ENCODE measurements at places on chromosomes 3 and 15.

DNA sequence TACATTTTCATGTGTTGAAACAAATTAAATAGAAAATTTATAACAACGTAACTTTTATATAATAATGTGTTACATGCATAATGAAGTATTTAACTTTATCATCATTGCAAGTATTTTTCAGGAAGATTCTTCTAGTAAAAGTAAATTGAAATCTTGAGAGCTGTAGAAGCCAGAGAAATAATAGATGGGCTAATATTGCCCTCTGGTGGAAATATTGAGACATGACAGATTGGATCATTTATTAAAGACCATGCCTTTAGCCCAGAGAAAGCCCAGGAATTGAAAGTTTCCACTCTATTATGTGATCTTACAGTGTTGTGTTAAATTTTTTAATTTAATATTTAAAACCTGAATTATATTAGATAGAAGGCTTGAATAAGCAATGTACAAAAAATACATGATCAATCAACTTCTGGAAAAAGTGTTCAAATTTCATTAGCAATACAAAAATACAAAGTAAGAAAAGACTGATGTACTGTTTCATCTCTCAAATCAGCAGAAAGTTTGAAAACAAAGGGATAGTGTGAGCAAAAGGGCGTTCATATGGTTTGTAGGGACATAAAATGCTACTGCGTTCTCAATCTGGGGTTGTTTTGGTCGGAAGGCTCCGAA, 52.7 kb upstream of the SPTSSB start:
- DNase-seq = peak; percentile 64

- no peak for DNase-seq
These were observed 28.9 kb downstream of the CLEC3B start for GRCh38 chr3:45055032-45055410.

- DNase-seq = no peak
These were observed 103.5 kb upstream of the SLC7A14 start for GRCh38 chr3:170689296-170689829.

DNA sequence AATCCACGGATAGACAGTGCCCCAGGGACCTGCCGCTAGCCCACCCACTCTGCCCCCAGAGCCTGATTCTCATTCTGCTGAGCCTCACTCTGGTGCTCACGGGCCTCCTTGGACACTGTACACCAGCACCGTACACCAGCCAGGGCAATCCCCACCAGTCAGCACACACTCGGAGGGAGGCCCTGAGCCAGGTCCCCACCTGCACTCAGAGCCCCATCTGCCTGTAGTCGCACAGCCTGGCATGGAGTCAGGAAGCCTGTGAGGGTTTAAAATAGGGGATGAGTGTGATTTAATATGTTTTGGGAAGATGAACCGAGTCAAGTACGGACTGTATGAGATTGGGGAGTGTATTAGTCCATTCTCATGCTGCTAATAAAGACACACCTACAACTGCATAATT, 223.0 kb downstream of the SLCO3A1 start:
- DNase-seq = no peak

- no peak for DNase-seq
These were observed 18.7 kb upstream of the PLXNA1 start for GRCh38 chr3:126964261-126964660.

- DNase-seq = no peak
These were observed 23.6 kb upstream of the TRIM59 start for GRCh38 chr3:160473221-160473620.

DNA sequence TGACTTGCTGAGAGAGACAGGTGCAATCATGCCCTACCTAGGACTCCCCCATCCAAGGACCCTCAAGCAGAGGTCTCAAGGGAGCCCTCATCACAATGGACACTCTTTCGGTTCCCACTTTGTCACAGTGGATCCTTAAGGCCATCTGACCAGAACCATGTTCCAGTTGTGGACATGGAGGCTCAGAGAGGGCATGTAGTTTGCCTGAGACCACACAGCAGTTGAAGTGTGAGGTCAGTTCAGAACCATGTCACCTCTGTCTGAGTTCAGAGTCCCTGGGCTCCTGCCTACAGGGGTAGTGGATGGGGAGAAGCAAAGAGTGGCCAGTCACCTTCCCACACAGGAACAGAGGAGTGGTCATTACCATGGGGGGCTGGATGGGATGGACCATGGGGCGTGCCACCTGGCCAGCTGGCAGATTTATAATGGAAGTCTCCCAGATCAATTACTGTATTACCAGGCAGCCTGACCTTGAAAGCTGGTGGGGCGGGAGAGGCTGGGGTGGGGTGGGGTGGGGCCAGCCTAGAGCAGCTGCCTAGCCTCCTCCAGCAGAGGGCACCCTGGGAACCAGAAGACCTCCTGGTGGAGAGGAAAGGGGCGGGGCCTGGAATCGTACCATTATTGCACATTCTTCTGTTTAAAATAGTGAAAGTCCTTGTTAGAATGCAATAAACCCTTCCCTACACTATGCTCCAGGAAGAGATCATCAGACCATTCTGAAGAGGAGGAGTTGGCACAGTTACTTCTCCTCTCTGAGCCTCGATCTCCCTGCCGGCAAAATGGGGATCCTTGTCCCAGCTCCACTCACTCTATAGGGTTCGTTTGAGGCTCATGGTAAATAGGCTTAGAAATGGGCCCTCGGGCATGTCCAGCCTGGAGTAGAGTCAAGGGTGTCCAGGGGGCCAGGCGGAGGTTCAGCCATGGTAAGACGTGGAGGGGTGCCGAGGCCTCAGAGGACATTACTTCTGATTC, 26.9 kb upstream of the LINGO1 start:
- DNase-seq = peak; percentile 65

- DNase-seq = no peak
These were observed 41.2 kb upstream of the AGBL1 start for GRCh38 chr15:86038491-86038890.

GRCh38 chr3:102059145-102059943, 210.0 kb downstream of the NFKBIZ start:
- DNase-seq = no peak
